ENCODE measurements at places on chromosomes 3 and 15. TPM values are rescaled to one million over a fixed set of nuclear protein-coding genes. Genes with fewer than 3 reads are reported as not detected.

DNA sequence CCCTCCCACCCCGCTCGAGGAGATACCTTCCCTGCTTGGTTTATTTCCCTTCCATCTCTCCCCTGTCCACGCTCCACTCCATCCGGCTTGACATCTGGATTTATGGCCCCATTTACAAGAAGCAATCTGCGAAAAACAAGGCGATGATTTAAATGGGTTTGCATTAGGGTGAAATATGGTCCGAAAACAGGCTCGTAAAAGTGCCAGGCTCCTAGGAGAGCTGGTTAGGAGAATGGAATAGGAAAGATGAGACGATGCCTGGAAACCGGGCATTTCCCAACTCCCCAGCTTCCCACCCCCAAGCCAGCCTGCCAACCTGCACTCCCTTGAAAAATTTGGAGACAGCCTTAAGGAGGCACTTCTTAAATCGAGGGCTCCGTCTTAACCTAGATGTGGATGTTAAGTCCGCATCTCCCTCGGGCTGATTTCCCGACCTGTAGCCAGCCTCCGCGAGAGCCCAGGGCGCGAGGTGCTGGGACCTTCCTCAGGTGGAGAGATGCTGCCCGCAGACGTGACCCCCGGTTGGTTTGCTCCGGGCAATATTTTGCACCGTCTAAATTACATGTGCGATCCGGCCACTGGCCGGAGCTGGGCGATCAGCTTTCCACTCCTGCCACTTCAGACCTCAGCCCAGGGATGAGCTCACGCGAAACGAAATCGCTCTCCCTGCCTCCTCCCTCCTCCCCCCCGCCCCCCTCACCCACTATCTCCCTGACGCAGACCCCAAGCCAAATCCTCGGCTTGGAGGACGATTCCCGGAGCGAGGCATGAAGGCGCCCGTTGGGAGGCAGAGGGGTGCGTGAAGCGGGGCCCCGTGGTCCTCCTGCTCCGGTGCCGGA, 1.3 kb downstream of the GRM7 start:
- DNase-seq: peak; percentile 54

- DNase-seq: no peak
Measured at GRCh38 chr3:183046883-183047282, 52.4 kb downstream of the MCCC1 start.

DNA sequence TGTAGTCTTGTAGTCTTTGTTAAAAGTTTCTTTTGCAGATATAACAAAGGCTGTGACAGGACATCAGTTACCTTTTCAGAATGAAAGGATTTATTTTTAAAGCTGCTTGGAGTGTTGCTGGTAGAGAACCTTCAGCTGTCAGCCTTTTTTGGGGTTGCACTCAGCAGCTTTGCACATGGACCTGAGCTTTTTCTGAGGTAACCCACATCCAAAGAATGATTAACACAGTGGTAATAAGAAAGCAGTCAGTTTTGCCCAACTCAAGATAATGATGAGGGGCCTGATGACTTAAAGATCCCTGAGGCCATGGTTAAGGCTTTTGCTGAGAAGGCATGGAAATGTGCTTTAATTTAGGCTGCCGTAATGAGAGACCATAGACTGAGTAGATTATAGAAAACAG, 1042.7 kb downstream of the PLOD2 start:
- DNase-seq: no peak

DNA sequence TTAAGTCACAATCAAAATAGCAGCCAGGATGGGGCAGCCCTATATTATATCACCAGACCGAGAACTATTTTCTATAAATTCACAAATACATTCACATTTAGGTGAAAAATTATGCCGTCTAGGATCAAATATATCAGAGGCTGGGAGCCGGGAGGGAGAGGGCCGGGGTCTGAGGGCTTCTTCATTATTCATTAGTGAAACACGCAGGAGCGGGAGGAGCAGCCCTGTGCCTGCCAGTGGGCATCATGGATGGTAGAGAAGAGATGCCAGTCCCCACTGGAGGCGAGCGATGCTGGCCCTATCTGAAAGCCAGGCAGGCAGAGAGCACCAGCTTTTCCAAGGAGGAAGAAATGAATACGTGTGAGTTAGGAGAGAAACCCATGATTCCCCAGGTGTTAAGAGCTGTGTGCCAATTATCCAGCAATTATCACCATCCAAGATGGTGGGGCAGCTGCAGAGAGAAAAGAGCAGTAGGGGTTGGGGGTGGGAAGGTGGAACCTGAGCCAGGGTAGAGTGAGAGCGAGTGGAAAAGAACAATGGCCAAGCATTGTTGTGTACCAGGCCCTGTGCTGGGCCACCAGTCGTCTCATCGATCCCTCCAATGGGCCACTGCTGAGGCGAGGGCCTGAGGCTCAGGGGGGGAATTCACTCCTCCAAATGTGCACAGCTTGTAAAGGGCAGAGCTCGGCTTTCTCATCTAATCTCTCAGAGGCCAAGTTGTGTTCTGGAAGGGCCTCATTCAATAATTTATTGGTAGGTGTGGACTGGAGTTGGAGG, 261.3 kb upstream of the TLE3 start:
- DNase-seq: no peak

DNA sequence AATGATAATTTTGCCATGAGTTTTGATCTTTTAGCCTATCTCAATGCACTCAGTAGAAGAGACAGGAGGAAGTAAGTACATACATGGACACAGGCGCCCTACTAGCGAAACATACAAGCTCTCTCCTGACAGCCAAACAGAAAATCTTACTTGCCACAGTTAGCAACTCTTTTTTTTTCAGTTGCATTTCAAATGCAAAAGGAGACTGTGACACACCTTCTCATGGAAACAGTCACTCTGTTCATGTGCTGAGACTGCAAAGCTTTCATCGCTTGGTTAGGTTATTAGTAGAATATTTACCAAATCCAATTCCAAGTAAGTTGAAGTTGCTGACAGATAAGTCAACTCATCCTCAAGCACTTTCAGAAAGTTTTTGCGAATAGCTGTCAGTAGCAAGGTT, 223.3 kb downstream of the FOXP1 start:
- DNase-seq: no peak

DNA sequence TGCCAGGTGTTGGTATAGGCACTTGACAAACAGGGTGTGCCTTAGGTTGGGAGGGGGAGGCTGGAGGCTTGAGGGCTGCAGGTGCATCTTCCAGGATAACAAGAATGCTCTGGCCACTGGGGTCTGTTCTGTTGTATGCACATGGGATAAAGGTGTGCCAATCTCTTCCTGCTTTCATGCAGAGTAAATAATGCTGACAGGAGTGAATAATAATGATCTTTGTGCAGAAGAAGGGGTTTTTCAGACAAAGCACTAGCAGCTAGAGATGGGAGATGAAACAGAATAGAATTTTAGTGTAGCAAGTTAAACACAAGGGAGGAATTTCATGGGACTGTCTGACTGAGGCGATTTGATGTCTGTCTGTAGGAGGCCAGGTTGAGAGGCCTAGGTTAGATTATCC, 1.9 kb upstream of the ROPN1 start:
- DNase-seq: no peak

Gene SAXO2
- polyA plus RNA-seq: 8.0 TPM

Gene LYSMD4
- polyA plus RNA-seq: 15.6 TPM

Gene AP3B2
- 4.8 TPM for polyA plus RNA-seq

Gene TYRO3
- 131 TPM for polyA plus RNA-seq

Gene RAB6B
- polyA plus RNA-seq: 15.3 TPM

All from left kidney (tissue), 8 donors.